Stimulated activated CD8-positive, alpha-beta memory T cell treated with anti-CD3 and anti-CD28 coated beads, Interleukin-15, amount 100 ng/mL, for 48 hours (primary cell): ENCODE measurements at places on chromosomes 5 and 9.

DNA sequence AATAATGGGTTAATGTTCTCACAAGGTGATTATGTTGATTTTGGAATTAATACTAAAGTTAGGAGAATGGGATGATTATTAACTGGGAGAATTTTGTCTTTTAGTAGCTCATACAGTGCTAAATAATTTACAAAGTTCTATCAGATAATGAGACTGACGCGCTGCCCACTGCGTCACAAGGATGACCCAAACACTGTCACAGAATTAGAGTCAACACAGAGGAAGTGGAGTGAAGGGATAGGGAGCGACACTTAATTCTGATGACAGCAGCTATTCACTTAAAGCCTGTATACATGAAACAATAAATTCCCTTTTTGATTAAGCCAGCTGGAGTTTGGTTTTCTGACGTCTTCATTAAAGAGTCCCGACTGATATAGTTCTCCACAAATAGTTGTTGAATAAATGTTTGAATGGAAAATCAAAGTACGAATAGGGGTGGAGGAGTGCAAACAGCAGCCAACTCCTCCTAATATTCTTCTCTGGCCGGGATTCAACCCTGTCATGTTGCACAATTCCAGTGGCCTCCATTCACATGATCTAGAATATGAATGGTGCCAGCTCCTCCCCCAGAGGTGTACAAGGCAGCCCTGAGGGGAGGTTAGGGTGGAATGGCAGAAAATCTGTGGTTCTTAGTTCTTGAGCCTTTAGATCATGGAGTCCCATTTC is 140.3 kb downstream of the PCSK1 start:
- DNase-seq = no peak

DNA sequence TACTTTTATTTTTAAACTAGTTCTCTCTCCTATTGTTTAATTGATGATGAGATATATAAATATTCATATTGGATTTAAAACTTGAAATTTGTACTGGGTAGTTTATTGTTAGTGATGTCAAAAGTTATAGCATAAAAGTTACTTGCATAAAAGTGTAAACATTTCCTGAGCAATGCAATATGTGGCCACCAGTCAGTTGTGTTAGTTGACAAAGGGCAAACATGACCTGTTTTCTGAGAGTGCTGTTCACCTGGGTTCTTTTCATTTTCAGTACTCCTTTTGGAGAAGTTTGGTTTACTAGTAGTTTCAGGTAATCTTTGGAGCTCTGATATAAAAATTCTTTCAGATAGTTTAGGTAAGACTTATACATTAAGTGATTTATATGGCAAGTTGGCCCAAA is 69.4 kb downstream of the COMMD10 start:
- DNase-seq = no peak

- DNase-seq = no peak
These were observed 149.6 kb downstream of the ZNF608 start for GRCh38 chr5:124596595-124597421.

DNA sequence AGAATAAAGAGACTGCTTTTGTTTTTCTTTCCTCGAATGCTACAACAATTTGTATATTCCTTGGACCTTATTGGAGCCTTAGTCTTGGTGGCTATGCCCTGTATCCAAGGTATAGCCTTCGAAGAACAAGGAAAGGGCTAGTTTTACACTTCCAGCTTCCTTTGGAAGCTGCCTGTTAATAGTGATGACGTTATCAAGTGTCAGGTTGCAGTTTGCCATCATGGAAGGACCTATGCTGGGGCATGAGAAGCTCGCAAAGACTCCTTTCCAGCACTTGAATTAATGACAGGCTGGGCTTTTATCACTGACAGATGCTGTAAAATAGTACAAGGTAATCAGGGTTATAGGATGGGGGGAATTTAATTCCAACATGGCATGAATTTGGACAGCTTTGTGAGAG is 157.9 kb downstream of the KDM4C start:
- DNase-seq = no peak

DNA sequence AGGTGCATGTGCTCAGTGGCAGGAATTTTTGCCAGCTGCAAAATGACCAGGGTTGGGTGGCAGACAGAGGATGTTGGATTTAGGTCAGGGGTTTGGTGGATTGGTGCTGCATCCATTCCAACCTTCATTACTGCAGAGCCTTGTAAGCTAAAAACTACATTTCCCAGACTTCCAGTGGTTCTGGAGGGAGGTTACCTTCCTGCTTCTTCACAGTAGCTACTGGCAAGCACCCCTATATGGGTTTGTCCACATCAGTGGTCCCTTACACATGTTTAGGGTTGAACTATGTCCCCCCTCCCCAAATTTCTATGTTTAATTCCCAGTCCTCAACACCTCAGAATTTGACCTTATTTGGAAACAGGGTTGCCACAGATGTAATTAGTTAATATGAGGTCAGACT is 20.7 kb upstream of the IL17B start:
- no peak for DNase-seq

- no peak for DNase-seq
These were observed 14.4 kb downstream of the SIT1 start for GRCh38 chr9:35636135-35636876.

GRCh38 chr5:96001262-96001661 is 39.6 kb upstream of the ELL2 start:
- no peak for DNase-seq

- DNase-seq = no peak
These were observed 16.3 kb upstream of the GARNL3 start for GRCh38 chr9:127248241-127248640.

- no peak for DNase-seq
These were observed 43.3 kb upstream of the CDC42SE2 start for GRCh38 chr5:131220566-131220965.

DNA sequence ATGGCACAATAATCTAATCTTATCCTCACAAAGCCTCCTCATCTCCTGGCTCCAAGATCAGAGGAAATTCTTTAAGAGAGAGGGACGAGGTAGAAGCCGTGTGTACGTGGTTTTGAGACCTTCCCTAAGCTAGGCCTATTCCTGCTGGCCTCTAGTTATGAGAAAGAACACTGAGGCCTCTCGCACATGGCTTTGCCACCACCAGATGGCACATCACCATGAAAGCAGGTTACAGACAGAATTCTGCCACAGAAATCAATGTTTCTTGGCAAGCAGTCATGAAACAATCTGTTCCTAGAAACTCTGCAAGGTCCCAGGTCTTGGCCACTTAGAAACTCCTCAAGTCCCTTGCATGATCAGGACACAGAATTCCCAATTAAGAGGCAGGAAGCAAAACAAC is 268.2 kb upstream of the TAS2R1 start:
- DNase-seq = no peak

DNA sequence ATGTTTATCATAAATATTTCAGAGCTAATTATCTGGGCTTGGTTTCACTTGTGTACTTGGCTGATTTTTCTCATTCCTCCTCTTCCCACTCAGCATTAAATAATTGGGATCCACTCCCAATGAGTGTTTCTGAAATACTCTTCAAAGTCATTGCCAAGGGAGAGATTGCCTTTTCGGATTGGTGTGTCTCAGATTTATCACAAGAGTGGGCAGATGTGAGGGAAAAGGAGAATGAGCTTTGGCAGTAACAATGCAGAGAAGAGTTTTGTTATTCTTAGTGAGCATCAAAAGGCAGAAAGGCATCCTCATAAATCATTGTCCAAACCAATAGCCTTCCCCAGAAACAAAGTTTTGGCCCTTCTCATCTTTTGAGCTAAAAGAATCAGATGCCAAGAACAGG is 79.2 kb downstream of the SEMA5A start:
- DNase-seq = no peak

GRCh38 chr9:97568461-97569275 is 64.5 kb downstream of the TSTD2 start:
- no peak for DNase-seq

DNA sequence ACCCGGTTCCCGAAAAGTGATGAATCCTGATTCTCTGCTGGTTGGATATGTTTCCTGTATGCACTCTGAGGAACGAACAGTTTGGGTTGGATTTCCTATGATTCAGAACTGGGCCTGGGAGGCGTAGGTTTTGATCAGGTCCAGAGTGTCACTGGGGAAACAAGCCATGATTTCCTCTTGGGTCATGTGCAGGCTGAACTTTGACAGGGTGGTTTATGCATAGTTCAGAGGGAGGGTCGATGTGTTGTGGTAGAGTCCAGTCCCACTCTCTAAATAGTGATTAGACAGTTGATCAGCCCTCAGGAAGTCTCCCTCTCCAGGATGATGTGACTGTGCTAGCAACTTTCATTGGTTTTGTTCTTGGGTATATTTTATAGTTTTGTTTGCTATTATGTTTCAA is 17.4 kb downstream of the ATG10 start:
- DNase-seq = no peak

DNA sequence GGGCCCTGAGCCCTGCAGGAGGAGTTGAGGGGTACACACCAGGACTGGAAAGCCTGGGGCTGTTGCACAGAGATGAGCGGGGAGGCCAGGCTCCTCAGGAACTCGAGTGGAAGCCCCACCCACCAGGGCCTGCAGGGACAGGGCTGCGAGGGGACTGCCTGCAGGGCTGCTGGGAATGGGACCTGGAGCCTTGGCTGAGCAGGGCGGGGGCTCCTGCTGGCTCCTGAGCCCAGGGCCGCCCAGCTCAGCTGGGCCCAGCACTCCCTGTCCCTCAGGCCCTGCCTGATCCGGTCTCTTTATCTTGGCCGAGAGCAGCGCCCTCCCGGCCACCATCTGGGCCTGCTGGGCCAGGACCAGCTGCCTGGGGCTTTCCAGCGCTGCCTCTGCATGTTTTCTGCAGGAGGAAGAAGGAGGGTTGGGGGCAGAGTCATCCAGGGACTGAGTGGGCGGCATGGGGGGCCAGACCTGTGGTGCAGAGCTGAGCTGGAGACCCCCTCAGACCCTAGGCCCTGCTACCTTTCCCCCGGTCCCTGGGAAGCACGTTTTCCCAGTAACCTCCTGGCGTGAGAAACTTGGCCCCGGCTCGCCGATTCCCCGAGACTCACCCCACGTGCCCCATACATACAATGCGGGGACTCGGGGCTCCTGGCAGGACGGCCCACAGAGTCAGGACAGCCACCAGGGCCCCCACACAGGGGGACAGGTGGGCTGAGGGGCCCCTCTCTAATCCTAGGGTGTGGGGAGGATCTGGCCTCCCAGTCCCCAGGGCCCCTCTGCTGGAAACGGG is 9.4 kb downstream of the LCN12 start:
- DNase-seq = no peak

DNA sequence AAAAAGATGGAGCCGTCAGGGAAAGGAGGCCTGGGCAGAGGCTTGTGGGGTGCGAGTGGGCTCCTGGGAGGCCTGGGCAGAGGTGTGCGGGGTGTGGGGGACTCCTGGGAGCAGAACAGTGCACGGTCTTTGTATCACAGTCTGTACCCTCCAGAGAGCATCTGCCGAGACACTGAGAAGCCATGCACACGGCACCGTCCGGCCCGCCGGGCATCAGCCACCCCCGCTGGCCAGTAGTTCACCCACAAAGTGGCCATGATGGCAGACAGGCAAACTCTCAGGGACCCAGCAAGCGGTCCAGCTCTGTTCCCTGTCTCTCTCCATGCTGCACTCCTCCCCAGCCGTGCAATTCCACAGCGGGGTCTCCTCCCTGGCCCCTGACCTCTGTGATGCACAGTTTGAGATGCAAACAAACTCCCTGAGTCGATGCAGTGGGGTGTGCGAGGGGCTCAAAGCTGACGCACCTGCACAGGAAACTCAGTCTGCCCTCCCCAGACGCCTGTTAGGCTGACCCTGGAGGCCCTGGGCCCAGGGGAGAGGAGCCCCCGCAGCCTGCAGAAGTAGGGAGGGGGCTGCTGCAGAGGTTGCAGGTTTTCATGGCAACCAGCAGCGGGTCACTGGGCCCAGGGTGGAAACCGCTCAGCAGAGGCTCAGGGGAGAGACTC is 9.1 kb upstream of the GPSM1 start:
- no peak for DNase-seq

DNA sequence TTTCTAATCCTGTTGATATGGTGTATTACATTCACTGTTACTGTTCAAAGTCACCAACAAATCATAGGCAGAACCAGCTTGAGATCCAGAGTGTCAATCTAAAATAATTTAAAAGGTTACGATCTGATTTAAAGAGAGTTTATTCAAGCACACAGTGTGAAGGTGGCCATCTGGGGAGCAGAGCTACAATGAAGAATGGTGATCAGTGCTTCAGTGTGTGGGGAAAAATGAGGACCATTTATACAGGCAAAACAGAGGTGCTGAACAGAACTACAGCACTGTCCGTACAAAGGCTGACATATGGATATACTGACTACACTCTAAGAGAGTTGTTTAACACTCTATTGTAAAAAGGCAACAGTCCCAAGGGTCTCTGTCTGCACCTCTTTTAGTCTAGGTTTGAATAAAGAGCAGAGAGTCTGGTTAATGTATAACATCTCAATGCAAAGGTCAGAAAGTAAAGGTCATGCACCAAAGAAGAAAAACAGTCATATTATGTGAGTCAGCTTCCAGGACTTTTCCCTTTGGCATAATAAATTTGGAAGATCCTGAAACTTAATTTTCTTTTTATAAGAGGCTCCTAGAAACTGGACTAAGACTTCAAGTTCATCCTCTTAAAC is 29.7 kb upstream of the TDRD7 start:
- no peak for DNase-seq

GRCh38 chr9:86424251-86424891 is 70.2 kb upstream of the TUT7 start:
- DNase-seq = no peak

GRCh38 chr5:77143998-77144836 is 57.1 kb upstream of the ZBED3 start:
- peak; percentile 21 for DNase-seq

DNA sequence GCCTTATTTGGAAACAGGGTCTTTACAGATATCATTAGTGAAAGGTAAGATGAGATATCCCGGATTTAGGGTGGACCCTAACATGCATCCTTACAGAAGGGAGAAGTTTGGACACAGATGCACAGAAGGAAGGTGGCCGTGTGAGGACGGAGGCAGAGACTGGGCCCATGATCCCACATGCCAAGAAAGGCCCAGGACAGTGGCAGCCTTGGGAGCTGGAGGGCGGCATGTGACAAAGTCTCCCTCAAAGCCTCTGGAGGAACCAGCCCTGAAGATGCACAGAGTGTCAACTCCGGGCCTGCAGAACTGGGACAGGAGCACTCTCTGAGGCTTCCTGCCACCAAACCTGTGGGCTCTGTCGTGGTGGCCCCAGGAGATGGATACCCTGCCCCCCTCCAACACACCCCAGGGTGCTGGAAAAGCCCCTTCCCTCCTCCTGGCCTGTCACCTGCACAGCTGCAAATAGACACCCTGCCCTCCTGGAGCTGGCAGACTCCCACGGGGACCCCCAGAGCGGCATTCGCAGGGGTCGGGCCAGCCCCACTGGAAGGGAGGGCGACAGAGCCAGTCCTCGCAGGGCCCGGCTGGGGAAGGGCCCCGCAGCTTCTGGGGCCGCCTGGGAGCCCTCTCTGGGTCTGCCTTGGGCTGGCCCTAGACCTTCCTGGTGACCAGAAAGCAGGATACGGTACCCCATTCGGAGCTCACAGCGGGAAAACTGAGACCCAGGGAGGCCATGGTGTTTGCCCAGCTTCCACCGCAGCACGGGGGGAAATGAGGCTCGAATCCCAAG is 7.9 kb downstream of the NACC2 start:
- DNase-seq = no peak

GRCh38 chr5:141633871-141634561 is 2.6 kb downstream of the HDAC3 start:
- DNase-seq = no peak

GRCh38 chr5:171712616-171713015 is 73.0 kb upstream of the SMIM23 start:
- DNase-seq = no peak
